T-helper 17 cell (primary cell): ENCODE measurements at places on chromosomes 5 and 9.
A peak's percentile ranks its signal among the peaks of the same experiment; 100 is the strongest.

GRCh38 chr9:127194881-127195713, 69.5 kb upstream of the GARNL3 start:
- no peak for DNase-seq

DNA sequence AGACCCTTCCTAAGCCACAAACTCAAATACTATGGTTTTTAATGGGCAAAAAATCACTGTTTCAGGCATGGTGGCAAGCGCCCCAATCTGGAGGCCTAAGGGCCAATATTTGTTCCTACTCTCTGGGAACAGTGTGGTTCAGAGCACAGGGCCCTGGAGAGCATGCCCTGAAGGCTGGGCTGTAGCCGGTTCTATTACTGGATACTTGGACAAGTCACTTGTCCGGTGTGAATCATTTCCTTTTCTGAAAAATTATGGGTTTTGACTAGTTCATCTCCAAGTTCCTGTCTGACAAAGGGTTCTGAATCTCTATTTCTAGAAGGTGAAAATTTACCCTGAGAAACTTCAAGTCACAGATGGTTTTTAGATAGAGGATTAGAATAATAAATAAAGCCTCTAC, 75.0 kb downstream of the OTULIN start:
- no peak for DNase-seq

- no peak for DNase-seq
These were observed 6.5 kb upstream of the EGFL7 start for GRCh38 chr9:136656183-136656738.

- no peak for DNase-seq
These were observed 50.0 kb downstream of the NACC2 start for GRCh38 chr9:136044971-136045594.

DNA sequence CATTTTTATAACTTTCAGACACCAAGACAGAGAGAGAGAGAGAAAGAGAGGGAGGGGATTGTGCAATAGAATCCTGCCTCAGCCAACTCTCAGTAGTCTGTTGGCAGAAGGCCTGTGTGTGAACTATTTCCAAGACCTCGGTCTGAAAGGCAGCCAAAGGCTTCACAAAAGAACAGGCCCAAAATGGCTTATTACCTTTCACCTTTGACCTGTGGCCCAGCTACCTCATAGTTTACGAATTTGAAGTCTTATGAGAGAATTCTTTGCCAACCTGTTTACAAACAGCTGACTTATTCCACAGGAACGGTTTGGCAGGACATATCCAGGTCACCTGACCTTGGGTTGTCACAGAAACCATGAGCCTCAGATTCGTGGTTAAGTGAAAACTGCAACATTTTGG, 48.6 kb downstream of the NR2F1-AS1 start:
- DNase-seq = no peak

- DNase-seq = peak; percentile 30
These were observed at the start of gene C5orf63 for GRCh38 chr5:127072861-127073846. Gene C5orf63 (minus strand): TSS chr5:127073502. CDS start chr5:127058995, 14,507 bp downstream.

DNA sequence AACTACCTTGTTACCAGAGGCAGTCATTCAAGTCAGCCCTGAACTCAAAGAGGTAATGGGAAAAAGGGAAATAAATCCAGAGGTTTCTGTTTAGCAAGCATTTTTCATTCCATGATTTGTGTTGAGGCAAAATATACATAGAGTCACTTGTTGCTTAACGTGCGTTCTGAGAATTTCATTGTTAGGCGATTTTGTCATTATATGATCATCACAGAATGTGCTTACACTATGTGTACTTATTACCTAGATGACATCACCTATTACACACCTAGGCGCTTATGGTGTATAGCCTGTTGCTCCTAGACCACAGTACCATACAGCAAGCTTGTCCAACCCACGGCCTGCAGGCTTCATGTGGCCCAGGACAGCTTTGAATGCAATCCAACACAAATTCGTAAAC, 36.2 kb downstream of the NUP214 start:
- DNase-seq = no peak

DNA sequence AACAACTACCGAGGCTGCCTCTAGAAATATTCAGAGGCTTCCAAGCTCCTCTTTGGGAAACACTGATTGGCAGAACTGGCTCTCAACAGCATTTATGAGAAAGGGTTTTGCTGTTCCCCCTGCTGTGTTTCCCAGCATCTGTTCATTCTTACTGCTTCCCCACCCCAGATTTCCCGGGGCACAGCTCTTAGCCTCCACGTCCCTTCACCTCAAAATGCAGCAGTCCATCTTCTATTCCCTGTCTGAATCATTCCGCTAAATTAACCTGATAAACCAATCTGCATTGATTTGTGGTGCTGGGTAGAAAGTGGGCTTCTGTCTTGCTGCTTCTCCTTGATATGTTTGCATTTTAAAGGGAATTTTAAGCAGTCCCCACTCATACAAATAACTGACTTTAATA, 67.4 kb downstream of the PLK2 start:
- no peak for DNase-seq

- peak; percentile 64 for DNase-seq
These were observed 13.8 kb downstream of the EXOSC2 start for GRCh38 chr9:130707225-130707976.

DNA sequence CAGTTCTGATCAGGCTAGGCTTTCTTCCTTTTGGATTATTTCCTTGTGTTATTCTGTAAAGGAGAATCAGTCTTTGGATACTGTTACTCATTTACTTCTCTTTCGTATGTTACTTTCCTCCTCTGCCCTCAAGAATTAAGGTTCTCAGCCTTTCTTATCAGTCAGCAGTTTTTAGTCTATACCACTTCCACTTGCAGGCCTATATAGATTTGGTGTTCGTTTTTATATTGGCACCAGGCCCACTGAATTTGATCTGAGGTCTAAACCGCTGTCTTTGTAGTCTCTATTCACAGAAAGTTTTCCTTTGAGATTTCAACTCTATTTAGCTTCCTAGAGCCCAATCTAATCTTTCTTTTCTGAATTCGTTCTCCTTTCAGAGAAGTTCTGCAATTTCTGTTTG, 62.8 kb downstream of the ERBIN start:
- DNase-seq = no peak

DNA sequence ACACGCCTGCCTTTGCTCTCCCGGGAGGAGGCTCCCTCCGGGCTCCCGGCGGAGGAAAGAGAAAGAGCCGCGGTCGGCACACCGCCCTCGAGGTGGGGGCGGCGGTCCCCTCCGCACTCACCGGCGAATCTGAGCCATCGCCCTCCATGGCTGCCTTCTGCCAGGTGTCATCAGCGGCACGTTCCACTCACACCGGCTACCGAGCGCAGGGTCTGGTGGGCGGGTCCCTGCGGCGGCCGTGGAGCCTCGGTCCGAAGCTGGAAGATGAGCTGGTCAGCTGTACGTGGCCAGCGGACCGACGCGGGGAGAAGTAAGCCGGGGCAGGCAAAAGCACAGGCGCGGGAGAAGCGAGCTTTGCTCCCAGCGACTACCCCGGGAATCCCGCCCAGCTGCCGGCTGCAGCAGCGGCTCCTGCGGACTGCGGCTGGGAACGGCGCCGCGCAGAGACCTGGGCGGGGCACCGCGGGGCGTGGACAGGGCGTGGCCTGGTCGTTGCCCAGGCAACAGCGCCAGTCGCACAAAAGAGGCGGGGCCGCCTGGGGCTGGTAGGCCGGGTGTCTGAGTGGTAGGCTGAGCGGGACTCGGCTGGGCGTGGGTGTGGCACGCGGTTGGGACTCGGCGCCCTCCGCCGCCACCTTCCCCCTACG, at the start of gene TRIM36:
Gene TRIM36 (minus strand): TSS at position 422 of the 647 bp plus-strand sequence. CDS start 274 bp downstream, at position 148.
- DNase-seq = peak; percentile 85

DNA sequence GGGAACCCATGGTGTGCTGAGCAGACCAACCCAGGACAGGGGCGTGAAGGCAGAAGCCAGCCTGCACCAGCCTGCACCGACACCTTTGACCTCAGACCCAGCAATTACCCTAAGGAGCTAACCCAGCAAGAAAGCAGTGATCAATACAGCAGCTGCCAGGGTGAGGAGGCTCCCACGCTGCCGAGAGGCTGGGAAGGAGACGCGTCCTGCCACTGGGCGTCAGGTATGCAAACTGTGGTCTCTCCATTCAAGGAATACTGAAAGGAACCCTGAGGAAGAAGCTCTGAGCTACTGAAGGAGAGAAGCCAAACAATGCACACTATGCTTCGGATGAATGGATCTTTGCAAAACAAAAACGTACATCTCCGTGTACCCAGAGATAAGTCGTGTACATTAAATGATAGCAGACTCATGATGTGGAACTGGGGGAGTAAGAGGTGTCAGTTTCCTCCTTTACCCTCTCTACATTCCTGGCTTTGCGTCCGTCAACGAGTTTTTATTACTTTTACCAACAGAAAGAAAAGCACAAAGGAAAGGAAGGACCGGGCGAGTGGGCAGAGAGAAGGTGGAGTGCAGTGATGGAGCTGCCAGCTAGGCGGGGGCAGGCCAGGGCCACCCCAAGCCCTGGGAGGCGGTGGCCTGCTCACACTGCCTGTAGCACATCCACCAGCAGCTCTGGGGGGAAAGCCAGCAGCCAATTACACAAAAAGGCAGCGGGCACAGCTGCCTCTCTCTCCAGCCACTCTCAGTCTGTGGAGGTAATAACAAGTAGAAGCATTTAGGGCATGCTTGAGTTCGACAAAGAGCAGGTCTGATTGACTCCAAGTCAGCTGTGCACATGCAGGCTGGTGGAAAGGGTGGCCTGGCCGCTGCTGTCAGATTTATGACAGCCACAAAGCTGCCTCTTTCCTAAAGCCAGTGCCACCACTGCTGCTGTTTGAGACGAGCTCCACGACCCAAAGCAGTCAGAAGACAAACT, 29.3 kb downstream of the RASGEF1C start:
- no peak for DNase-seq

DNA sequence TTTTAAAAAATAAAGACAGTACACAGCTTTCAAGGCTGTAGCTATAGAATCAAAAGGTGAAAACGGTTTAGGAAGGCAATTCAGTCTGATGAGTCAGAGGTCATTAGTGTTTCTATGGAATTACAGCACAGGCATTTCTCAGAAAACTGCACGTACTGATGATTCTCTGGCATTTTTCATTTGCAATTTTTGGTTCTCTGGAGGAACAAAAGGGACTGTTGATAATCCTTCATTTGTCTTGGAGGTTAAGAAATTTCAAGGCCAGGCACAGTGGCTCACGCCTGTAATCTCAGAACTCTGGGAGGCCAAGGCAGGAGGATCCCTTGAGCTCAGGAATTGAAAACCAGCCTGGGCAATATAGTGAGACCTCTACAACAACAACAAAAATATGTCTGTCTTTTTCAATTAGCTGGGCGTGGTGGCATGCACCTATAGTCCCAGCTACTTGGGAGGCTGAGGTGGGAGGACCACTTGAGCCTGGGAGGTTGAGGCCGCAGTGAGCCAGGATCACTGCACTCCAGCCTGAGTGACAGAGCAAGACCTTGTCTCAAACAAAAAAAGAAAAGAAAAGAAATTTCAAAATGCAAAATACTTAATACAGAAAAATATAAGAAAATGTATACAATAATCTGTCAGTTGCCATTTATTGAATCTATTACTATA, 27.3 kb downstream of the NR6A1 start:
- DNase-seq = no peak

DNA sequence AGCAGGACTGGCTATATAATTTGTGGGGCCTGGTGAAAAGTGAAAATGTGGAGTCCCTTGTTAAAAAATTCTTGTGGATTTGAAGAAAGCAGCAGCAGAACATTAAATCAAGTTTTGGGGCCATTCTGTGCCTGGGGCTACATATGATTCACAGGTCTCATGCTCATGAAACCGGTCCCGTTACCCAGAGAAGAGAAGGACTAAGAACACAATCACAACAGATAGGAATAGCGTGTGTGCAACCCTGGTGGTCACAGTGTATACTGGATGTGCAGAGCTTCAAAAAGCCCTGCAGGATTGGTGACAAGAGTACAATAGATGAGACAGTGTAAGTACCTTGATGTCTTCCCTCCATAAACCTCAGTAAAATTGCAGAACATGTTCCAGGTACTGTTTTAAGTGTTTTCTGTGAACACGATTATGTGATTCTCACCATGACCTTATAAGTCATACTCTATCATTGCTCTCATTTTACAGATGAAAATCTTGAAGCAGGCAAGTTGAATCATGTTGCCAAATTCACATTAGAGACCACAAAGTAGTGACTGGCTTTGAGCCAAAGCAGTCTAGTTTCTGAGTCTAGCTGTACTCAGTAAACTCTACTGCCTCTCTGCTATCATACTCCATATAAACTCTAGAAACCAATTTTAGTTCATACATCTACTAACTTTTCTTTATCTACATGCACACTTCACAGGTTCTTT, 636.5 kb downstream of the TAF11L14 start:
- no peak for DNase-seq

DNA sequence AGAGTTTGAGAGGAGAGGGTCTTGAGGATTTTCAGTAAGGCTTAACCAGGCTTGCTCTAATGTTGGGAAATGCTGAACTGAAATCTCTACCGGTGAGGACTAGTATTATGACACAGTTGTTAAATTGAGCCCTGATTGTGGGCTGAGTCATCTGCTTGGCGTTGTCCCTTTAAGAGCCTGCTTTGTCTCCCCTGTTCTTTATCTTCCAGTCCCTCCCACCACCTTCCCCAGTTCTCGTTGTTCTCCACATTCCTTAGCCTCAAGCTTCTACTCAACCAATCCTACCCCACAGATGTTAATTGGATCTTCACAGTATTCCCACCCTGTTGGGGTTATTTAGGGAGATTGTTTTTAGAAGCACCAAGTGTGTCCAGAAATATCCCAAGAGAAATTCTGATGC, 57.6 kb downstream of the ANKRD55 start:
- DNase-seq = no peak

- no peak for DNase-seq
These were observed 358.0 kb downstream of the ENC1 start for GRCh38 chr5:74282490-74282889.

- no peak for DNase-seq
These were observed 131.5 kb upstream of the SV2C start for GRCh38 chr5:75951716-75952115.

DNA sequence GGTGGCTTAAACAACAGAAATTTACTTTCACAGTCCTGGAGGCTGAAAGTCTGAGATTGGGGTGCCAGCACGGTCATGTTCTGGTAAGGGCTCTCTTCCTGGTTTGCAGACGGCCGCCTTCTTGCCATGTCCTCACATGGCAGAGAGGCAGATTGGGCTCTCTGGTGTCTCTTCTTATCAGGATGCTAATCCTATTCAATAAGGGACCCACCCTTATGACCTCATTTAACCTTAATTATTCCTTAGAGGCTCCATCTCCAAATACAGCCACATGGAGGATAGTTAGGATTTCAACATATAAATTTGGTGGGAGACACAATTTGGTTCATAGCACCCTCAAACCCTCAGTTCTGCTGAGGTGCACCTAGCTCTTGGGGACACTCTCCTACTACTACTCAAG, 180.4 kb downstream of the DAB2IP start:
- DNase-seq = no peak

DNA sequence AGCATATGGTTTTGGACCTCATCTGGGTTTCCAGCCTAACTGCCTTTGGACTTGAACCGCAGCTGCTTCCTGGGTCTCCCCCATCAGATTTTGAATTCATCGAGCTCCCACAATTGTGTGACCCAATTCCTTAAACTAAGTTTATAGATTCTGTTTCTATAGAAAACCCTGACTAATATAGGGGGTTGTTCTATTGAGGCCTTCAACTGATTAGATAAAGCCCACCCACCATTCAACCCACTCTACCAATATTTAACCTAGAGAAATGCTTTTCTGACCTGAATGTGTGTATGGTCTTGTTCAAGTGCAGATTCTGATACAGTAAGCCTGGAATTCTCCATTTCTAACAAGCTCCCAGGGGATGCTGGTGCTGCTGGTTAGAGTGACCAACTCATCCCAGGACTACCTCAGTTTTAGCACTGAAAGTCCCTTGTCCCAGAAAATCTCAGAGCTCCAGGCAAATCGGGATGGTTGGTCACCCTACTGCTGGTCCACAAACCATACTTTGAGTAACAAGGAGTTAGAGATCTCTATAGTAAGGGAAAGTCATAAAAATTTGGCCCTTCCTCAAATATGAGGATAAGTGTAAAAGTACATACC, 31.7 kb upstream of the GNE start:
- no peak for DNase-seq

- no peak for DNase-seq
These were observed 150.0 kb downstream of the CDC42SE2 start for GRCh38 chr5:131413605-131414559.
